GM23248 (cell line): ENCODE measurements at places on chromosomes 3 and 15. TPM values are rescaled to one million over a fixed set of nuclear protein-coding genes. Genes with fewer than 3 reads are reported as not detected.
A peak's percentile ranks its signal among the peaks of the same experiment; 100 is the strongest.

CPB1 gene
- not detected in 2 replicates for polyA plus RNA-seq

DNA sequence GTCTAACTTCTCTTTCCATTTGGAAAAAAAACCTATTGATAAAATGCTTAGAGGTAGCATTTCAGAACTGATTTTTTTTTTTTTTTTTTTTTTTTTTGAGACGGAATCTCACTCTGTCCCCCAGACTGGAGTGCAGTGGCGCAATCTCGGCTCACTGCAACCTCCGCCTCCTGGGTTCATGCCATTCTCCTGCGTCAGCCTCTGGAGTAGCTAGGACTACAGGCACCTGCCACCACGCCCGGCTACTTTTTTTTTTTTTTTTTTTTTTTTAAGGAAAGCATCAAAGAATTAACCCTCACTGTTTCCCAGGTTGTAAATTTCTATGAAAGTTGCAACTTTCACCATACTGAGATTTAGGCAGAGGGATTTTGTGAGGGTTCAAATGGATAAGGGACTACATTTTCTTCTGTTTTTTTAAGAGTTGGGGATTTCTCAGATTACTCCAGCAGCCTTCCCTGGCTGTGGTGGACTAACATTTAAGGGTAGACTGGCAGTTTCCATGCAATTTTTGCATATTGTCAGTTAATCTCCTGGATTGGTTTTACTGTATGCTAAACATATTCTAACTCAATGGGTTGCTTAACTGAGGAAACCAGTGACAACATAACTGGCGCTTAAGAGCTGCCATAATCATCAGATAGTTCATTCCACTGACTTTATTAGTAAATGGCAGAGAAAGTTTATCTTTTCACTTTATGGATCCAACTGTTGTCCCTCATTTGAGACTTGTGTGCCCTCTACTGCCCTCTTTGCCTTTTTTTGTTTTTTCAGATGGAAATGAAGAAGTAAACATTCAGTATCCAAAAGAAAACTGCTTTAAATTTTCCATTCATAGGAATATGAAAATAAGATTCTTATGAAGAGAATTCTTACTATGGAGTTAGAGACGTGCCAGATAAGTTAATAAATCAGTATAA lies 93.7 kb downstream of the NPTN start:
- no peaks in the 10 kb centered on the region for H3K4me1 ChIP-seq
- H3K36me3 ChIP-seq = no peaks in the 10 kb centered on the region
- DNase-seq = no peak
- H3K27ac ChIP-seq = no peak overlapping the region
- no peaks in the 10 kb centered on the region for H3K27me3 ChIP-seq
- H3K4me3 ChIP-seq = no peak overlapping the region

CCDC39 gene
- not detected in 2 replicates for polyA plus RNA-seq

GRCh38 chr15:75891895-75892294 lies 11.8 kb upstream of the FBXO22 start:
- 0 out of 2 replicates have a peak overlapping the region, but pooled peaks have one; percentile 4 for H3K4me3 ChIP-seq
- H3K36me3 ChIP-seq = peaks cover 4% of the 10 kb centered on the region; the same call in 1 of the 2 replicates
- peaks cover 23% of the 10 kb centered on the region for H3K4me1 ChIP-seq

CDC25A gene
- 1.5 TPM in 2 replicates for polyA plus RNA-seq

NTRK3 gene
- not detected in 2 replicates for polyA plus RNA-seq

GTF2E1 gene
- 6.9 and 7.2 TPM in 2 replicates for polyA plus RNA-seq

- H3K36me3 ChIP-seq = no peaks in the 10 kb centered on the region
- no peaks in the 10 kb centered on the region for H3K4me1 ChIP-seq
- no peaks in the 10 kb centered on the region for H3K27me3 ChIP-seq
Observed at GRCh38 chr15:94387442-94387841, 156.1 kb downstream of the MCTP2 start.

ALAS1 gene
- 30.4 and 31.0 TPM in 2 replicates for polyA plus RNA-seq

DNA sequence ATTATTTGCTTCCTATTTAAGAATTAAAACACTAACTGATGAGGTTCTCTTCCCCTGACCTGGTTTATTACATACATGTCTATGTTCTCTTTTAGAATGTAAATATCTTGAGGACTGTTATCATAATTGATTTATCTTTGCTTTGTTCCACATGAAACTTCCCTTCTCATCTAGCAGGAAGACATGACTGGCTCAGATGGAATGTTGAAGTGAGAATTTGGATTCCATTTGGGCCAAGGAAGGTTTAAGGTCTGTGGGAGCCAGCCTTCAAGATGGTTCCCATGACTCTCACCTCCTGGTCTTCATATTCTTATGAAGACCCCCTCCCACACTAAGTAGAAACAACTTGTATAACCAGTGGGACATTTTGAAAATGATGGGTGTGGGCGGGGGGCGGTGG lies 222.2 kb upstream of the GADL1 start:
- no peak overlapping the region for H3K4me3 ChIP-seq
- no peaks in the 10 kb centered on the region for H3K36me3 ChIP-seq
- H3K27me3 ChIP-seq = no peaks in the 10 kb centered on the region
- no peak overlapping the region for H3K27ac ChIP-seq
- no peaks in the 10 kb centered on the region for H3K4me1 ChIP-seq
- DNase-seq = no peak

GRCh38 chr3:178381555-178381954 lies 154.7 kb upstream of the KCNMB2 start:
- no peaks in the 10 kb centered on the region for H3K27me3 ChIP-seq
- no peaks in the 10 kb centered on the region for H3K36me3 ChIP-seq
- peak overlapping the region; percentile 42; the same call in 1 of the 2 replicates for H3K27ac ChIP-seq

DNA sequence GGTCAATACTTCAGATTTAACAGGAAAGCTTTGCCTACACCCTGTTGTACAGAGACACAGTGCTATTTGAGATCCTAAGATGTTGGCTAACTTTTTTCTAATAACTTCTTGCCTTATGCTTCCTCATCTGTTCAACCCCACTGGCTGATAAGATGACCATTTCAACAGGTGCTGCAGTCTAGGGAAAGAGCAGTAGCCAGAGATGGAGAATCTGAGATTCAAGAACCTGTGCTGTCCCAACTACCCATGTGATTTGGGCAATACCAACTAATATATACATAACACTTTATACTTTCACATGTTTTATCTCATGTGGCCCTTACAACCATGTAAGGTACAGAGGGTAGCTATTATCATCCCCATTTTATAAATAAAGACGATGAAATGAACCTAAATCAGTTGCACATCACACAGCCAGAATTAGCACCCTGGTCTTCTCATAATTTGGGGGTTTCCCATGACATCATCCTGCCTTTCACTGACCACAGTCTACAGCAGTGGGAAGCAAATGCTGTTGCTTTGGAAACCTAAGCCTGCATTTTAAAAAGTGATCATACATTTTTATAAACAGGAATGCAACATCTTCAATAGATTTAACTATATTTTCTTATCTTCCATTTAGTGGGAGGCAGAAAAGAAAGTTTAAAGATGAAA lies 9.7 kb downstream of the TTC23 start:
- 0 out of 2 replicates have a peak, but pooled peaks cover 2% of the 10 kb centered on the region for H3K36me3 ChIP-seq
- DNase-seq = no peak
- no peak overlapping the region for H3K4me3 ChIP-seq
- H3K4me1 ChIP-seq = no peaks in the 10 kb centered on the region
- no peaks in the 10 kb centered on the region for H3K27me3 ChIP-seq
- H3K27ac ChIP-seq = no peak overlapping the region

ROPN1B gene
- polyA plus RNA-seq = not detected in 2 replicates

DNA sequence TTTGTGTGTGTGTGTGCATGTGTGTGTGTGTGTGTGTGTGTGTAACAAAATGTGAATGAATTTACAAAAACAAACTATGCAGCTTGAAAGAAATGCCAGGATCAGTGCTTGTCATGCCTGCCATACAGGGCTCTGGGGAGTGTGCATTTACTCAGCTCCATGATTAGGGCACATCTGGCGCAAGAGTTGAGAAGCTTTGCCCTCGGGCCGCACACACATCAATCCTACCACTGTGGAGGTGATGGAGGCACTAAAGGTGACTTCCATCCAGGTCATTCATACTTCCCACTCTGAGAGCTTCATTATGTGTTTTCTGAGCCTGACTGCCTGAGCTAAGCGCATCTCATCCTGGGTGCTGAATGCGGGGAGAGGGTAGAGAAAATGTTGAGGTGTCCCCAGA lies 72.0 kb upstream of the ZBED2 start:
- H3K36me3 ChIP-seq = no peaks in the 10 kb centered on the region
- peaks cover 35% of the 10 kb centered on the region for H3K4me1 ChIP-seq
- H3K27me3 ChIP-seq = no peaks in the 10 kb centered on the region
- no peak for DNase-seq
- no peak overlapping the region for H3K27ac ChIP-seq

- H3K36me3 ChIP-seq = no peaks in the 10 kb centered on the region
- H3K27ac ChIP-seq = no peak overlapping the region
- no peaks in the 10 kb centered on the region for H3K27me3 ChIP-seq
- DNase-seq = no peak
Observed at GRCh38 chr3:141798448-141798845, 35.2 kb downstream of the GRK7 start.

DNA sequence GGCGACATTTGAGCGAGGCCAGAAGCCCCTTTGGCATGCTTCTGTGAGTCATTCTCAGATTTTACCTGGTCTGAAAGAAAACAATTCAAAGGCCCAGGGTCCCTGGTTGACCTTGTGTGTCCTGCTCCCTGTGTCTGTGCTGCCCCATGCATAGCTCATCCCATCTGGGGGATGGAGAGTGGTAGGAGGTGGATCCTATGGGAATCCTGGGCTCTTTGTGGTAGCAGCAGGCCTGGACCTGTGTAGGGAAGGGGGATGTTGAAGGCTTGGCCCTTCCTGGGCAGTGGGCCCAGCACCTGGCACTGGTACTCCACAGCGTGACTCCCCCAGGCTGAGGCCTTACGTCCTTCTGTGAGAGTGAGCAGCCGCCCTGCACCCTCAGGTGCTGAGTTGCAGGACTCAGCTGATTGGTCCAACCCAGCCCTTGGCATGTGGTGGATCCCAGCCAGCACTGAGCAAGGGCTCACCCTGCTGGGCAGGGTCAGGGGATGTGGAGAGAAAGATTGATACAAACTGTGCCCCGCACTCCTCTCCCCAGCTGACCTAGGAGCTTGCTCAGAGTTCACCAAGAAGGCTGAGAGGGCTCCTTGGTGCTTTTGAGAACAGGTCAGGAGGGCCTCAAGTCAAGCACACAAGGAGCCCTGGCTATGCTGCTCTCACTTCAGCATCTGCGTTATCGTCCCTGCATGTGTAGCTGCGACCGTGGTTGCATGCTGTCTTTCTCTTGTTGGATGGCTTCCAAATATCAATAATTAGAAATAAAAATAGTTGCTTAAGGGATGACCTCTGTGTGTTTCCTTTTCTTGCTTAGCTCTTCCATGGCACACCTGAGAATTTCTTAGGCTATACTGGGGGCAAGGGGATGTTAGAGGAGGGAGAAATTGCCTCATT lies 21.4 kb upstream of the JMJD7 start:
- no peaks in the 10 kb centered on the region for H3K27me3 ChIP-seq
- DNase-seq = no peak
- H3K4me1 ChIP-seq = peaks cover 19% of the 10 kb centered on the region
- H3K36me3 ChIP-seq = no peaks in the 10 kb centered on the region

DNA sequence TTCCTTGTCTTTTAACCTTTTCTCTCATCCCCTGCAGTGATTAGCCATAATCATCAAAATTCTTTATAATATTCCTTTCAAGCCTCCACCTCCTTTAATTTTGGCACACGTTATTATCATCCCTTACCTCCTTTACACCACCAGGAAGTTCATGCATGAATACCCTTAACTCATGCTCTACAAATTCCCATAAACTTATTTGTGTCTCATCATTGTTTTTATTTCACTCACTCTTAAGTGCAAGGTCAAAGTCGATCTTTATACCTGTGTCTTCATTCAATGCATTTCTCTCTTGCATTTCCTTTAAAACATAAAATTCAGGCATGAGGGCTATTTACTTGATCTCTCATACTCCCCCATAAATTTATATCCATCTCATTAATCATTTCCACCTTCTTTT lies 1064.6 kb upstream of the CADM2 start:
- H3K4me1 ChIP-seq = no peaks in the 10 kb centered on the region
- no peak for DNase-seq
- H3K27ac ChIP-seq = no peak overlapping the region
- no peaks in the 10 kb centered on the region for H3K27me3 ChIP-seq
- H3K36me3 ChIP-seq = no peaks in the 10 kb centered on the region
